Stimulated activated CD8-positive, alpha-beta memory T cell treated with anti-CD3 and anti-CD28 coated beads, Interleukin-15, amount 100 ng/mL, for 24 hours (primary cell): ENCODE measurements at places on chromosomes 7 and 10.

DNA sequence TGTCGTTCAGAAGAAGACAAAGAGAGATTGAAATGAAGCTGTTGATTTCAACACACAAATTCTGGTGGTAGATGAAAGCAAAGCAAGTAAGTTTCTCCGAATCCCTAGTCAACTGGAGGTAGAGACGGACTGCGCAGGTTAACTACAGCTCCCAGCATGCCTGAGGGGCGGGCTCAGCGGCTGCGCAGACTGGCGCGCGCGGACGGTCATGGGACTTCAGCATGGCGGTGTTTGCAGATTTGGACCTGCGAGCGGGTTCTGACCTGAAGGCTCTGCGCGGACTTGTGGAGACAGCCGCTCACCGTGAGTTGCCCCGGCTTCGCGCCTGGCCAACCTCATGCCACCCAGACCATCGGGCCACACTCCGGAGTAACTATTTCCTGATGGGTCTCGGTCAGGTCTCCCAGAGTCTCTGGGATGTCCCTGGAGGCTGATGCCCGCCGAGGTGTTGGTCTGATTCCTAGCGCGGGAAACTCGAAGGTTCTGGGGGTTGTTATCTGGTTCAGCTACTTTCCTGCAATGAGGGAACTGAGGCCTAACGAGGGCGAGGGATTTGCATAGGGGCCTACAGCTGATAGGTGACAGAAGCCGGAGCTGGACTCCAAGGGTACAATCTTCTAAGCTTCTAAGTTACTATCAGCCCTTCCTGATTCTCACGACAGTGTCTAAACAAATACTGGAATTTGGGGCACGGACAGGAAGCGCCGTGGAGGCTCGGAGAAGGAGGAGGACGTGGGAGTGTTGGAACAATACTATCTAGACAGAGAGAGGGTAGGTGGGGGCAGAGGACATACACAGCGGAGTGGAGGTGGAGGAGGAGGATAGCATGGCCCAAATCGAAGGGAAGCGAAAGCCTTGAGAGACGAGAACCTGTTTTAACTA, at the start of gene RPP30:
RPP30 (plus strand) TSS at position 209 of the 882 bp plus-strand sequence; CDS start at position 222, 13 bp downstream.
- peak; percentile 64 for DNase-seq

DNA sequence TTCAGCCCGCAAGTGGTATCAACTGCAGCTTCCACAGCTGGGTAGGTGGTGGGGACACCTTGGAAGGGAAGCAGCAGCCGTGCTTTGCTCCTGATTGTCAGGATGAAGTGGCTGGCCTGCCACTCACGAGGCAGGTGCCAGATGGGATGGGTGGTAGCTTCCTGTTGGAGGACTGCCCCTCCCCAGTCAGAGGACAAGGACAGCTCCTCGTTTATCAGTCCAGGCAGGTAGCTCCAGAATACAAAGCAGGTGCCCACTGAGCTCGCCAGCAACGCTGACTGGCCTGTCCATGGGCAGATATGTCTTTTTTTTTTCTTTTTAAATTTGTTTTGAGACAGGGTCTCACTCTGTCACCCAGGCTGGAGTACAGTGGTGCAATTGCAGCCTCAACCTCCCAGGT, 431.3 kb downstream of the GALNT17 start:
- DNase-seq: no peak

GRCh38 chr7:145729691-145730090, 386.9 kb upstream of the CNTNAP2 start:
- DNase-seq: no peak

DNA sequence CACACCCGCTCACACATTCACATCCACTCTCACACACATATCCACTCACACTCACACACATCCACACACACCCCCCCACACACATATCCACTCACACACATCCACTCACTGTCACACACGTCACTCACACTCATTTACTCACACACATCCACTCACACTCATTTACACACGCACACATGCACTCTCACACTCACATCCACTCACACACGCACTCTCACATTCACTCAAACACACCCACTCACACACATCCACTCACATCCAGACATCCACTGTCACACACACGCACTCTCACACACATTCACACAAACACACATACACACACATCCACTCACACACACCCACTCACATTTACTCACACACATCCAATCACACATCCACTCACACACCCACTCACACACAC, 18.3 kb downstream of the PWWP2B start:
- DNase-seq: no peak

DNA sequence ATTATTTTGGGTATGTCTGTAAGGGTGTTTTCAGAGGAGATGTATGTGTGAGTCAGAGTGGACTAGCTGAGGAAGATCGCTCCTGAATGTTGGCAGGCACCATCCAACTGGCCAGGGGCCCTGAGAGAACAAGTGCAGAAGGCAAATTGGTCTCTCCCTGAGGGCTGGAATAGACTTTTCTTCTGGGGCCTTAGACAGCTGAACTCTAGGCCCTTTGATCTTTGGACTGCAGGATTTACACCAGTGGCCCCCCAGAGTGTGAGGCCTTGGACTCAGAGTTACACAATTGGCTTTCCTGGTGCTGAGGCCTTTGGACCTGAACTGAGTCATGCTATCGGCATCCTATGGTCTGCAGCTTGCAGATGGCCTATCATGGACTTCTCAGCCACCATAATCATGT, 217.2 kb downstream of the REEP3 start:
- DNase-seq: no peak

GRCh38 chr7:136685501-136686173, 182.8 kb upstream of the CHRM2 start:
- no peak for DNase-seq

DNA sequence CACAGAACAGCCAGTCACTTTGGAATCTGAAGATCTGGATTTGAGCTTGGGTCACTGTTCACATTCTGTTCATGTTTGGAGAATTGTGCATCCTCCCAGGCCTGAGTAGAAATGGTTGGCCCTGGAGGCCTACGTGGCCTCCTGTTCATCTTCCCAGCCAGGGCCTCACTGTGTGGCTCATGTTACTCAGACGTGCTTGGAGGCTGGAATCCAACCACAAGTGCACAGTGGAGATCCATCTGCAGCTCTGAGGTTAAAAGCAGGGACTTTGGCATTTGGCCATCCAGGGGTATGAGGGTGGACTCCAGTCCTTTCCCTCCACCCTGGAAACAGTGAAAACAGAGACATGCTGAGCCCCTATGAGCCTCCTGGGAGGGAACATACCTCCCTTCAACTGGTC, 709.0 kb upstream of the IGFBP3 start:
- no peak for DNase-seq

- DNase-seq: no peak
Measured at GRCh38 chr7:17046259-17046658, 164.5 kb upstream of the AGR3 start.

GRCh38 chr7:67636348-67637022, 639.9 kb downstream of the TYW1 start:
- DNase-seq: no peak

- no peak for DNase-seq
Measured at GRCh38 chr7:142434666-142435167, 176.9 kb upstream of the PRSS58 start.

DNA sequence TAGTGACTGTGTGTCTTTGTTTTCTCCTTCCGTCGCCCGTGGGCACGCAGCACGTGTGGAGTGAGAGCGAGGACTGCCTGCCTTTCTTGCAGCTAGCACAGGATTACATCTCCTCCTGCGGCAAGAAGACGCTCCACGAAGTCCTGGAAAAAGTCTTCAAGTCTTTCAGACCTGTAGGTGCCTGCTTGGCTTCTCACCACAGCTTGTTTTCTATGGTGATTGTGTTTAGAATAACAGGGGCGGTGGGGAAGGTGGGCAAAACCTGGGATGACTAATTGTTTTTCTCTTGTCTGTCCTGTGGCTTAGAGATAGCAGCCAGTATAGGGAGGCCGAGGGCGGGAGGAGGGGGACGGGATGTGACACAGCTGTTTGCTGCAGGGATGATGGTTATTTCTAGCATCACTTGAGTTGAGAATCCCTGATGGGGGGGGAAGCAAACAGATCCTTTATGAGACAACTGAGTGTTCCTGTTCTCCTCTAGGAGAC, 11.4 kb downstream of the MTURN start:
- DNase-seq: no peak

DNA sequence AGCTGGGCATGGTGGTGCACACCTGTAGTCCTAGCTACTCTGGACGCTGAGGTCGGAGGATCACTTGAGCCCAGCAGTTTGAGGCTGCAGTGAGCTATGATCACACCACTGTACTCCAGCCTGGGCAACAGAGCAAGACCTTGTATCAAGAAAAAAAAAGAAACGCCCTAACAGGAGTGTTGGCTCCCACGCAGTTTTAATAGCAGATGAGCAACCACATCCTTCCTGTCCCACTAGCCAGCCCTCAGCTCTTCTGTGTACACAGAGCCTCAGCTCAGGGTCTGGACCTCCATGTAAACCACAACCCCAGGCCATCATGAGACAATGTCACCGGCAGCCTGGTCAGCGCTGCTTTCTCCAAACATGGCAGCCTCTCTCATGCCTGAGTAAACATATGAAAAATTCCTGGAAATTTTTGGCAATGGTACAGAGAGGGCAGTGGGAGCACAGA, 108.2 kb downstream of the PIP4K2A start:
- no peak for DNase-seq

- no peak for DNase-seq
Measured at GRCh38 chr10:102419269-102420180, 940 bp upstream of the PSD start.

DNA sequence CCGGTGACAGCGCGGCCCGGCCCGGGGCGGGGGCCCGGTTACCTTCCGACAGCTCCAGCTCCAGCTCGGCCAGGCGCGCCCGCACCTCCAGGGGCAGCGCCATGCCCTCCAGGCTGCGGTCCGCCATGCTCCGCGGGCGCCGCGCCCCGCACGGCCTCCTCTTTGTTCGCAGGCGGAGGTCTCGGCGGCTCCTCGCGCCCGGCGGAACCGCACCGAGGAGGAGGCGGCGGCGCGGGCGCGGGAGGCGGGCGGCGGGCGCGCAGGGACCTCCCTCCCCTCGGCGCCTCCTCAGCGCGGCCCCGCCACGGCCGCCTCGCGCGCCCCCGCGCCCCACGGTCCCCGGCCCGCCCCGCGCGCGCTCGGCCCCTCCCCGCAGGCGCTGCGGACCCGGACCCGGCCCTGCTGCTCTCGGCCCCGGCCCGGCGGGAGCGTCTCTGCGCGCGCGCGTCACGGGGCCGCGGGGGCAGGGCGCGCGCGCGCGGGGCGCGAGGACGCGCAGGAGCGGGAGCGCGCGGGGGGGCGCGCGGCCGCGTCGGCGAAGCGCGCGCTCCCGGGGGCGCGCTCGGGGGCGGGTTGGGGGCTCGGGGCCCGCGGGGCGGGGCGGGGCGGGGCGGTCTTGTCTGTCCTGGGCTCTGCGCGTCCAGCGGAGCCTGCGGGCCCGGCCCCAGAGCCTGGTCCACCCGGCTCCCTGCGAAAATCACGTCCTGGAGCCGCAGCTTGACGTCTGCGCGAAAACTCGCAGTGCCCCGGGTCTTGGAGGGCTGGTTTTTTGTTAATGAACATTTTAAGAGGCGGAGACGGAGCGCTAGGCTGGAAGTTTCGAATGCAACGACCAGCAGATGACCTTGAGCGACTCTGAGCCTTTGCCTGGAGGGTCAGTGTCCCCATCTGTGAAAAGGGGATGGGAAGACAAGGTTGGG, at the start of gene DIP2C:
DIP2C (minus strand) TSS at position 217 of the 920 bp plus-strand sequence; CDS start at position 127, 90 bp downstream.
- DNase-seq: no peak

GRCh38 chr7:46810986-46811385, 770.9 kb downstream of the TNS3 start:
- DNase-seq: no peak

- no peak for DNase-seq
Measured at GRCh38 chr10:114487815-114488536, 83.7 kb upstream of the AFAP1L2 start.

DNA sequence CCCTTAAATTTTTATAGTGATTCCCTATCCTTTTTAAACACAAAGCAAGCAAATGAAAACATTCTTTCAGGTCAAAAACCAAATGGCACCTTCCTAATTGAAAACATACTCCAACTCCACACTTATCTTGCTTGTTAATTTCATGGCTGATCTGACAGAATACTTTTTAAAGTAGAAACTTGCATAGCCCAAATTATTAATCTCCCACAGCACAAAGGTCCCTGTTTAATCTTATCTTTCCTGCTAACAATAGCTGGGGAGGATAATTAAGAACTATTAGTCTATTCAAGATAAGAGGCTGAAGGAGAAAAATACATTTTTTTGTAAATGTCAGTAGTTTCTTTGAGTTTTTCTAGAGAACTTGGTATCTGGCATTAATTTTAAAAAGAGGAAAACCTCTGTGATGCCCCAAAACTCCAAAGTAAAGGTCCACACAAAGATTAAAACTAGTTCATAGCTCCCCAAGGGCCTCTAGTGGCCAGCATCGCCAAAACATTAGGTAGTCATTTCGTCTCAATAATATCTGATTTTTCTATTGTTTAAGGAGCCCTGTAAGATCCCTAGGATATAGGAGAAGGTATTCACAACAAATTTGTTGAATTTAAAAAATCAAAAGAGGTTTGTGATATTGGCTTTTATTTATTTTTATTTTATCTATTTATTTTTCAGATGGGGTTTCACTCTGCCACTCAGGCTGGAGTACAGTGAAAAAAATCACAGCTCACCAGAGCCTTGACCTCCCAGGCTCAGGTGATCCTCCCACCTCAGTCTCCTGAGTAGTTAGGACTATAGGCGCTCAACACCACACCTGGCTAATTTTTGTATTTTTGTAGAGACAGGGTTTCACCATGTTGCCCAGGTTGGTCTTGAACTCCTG, 14.7 kb downstream of the CDNF start:
- no peak for DNase-seq

GRCh38 chr10:86206240-86206579, 160.4 kb downstream of the GRID1 start:
- DNase-seq: no peak

GRCh38 chr7:31311552-31311951, 29.0 kb downstream of the NEUROD6 start:
- DNase-seq: no peak

GRCh38 chr7:76314042-76314721, 11.7 kb downstream of the HSPB1 start:
- DNase-seq: peak; percentile 89

GRCh38 chr7:12655161-12655560, 32.3 kb upstream of the ARL4A start:
- DNase-seq: no peak

DNA sequence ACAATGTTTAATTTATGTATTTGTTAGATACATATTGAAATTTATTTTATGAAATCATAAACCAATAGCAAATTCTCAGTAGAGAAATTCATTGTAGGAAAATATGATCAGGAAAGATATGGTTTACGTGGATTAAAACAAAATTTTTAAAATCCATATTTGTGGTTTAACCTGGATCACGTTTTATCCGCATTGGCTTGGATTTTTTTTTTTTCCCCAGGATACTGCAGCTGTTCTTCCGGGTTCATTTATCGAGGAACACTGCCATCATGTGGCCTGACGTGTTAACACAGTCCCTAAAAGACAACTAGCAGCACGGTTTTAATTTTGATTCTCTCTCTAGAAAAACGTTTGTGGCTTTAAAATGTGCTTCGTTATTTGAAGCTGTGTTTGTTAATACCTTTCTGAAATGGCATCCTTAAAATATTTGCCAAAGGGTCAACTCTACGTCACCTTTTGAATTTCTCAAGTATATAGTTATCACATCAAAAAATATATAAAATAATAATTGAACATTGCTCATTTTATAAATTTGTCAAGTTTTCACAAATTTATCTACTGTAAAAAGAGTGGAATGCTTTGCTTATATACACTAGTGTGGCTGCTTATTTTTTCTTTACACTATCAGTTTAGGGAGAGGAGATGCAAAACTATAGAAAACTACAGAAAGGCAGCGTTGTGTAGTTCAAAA, 8.7 kb upstream of the ASB4 start:
- DNase-seq: no peak
